PC-9 (cell line): ENCODE measurements at places on chromosomes 2 and 18. TPM values are rescaled to one million over a fixed set of nuclear protein-coding genes. Genes with fewer than 3 reads are reported as not detected.

GRCh38 chr2:32787207-32787606 lies 159.4 kb downstream of the TTC27 start:
- no peaks in the 10 kb centered on the region for H3K27me3 ChIP-seq
- H3K27ac ChIP-seq, result no peak overlapping the region
- no peak for DNase-seq
- H3K4me1 ChIP-seq, result no peaks in the 10 kb centered on the region
- H3K36me3 ChIP-seq, result no peaks in the 10 kb centered on the region

- no peaks in the 10 kb centered on the region for H3K27me3 ChIP-seq
- no peak overlapping the region for H3K4me3 ChIP-seq
- H3K4me1 ChIP-seq, result no peaks in the 10 kb centered on the region; the same call in 1 of the 2 replicates
- DNase-seq, result no peak
- H3K36me3 ChIP-seq, result no peaks in the 10 kb centered on the region
- H3K27ac ChIP-seq, result no peak overlapping the region
Measured at GRCh38 chr2:106032676-106033075, 161.4 kb downstream of the UXS1 start.

GRCh38 chr2:31151501-31151900 lies 13.3 kb upstream of the GALNT14 start:
- no peaks in the 10 kb centered on the region for H3K36me3 ChIP-seq
- H3K4me1 ChIP-seq, result peaks cover 9% of the 10 kb centered on the region
- H3K27ac ChIP-seq, result no peak overlapping the region
- H3K4me3 ChIP-seq, result no peak overlapping the region
- peaks cover 20% of the 10 kb centered on the region; the same call in 1 of the 2 replicates for H3K27me3 ChIP-seq

Gene TMEM247
- total RNA-seq, result not detected in 2 replicates

Gene MOGAT1
- 0.35 and 0.65 TPM in 2 replicates for total RNA-seq
